ENCODE measurements at places on chromosomes 3 and 15. TPM values are rescaled to one million over a fixed set of nuclear protein-coding genes. Genes with fewer than 3 reads are reported as not detected.
A peak's percentile ranks its signal among the peaks of the same experiment; 100 is the strongest.

The COL7A1 gene
- 3.2 TPM for total RNA-seq

DNA sequence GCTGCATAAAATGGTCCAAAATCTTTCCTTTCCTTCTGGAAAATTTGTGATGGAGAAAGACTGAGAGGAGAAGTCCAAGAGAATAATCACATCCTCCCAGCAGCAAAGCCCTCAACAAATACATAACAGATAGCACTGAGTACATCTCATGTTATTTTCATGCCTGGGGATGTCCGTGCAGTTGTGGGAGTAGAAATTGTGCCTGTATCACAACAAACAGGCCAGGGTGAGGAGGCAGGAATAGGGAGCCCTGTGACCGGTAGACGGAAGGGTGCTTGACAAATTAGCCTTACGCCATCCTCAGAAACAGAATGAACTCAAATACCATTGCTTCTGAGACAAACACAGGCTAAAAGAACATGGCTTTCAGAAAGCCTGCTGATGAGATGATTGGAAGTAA, 333.2 kb upstream of the UMPS start:
- DNase-seq, result no peak

DNA sequence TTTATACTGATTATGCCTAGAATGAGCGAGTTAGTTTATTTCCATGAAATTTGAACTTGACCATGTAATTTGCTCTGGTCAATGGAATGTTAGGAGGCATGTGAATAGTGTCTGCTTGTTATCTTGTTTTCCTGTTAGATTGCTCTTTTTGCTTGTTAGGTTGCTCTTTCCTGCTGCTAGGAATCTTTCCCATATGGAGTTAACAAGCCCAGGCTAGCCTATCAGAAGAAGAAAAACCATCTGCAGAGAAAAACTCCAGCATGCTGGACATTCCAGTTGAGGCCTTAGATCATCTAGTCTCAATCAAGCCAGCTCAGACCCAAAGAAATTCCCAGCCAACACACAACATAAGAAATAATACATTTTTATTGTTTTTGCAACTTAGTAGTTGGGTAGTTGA, 470.2 kb upstream of the AGTR1 start:
- DNase-seq, result no peak

DNA sequence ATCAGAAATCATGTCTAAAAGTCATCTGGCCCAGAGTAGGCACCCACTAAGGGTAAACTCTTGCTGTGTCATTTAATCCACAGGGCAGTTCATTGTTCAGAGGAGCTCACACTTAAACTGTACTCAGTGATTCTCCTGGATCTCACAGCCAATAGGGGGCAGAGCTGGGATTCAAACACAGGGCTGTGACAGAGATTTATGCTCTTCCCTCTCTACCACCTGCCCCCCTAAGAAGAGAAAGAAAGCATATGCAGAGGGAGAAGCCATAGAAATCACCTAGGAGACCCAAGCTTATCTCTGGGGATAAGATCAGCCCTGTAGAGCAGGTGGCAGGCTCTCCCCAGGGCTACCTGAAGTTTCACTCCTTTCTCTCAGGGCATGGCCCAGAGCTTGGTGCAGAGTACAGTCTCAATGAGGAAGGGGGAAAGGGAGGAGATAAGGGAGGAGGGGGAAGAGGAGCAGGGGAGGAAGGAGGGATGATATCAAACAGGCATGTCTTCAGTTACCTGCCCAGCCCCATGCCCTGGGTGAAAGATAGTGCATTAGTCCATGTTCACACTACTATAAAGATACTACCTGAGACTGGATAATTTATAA, 51.8 kb upstream of the ADPGK start:
- no peak for DNase-seq

- DNase-seq, result no peak
Measured at GRCh38 chr3:138684396-138684795, 75.8 kb downstream of the FAIM start.

The GCHFR gene
- 15.9 TPM for total RNA-seq

DNA sequence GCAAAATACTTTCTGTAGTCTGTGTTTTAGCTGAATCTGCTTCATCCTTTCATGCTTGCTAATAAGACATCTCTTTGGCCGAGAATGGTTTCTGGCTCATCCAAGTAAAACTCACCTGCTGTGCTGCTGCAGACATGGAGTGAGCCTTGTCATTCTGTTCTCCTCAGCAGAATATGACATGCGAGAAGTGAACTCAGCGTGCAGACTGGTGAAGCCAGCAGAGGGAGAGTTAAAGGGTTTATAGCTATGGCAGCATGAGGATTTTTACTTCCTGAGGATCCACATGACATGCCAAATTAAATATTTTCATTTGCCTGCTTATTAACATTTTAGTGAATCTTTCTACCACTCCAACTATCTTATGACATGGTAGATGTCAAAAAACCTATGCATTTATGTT, 658.4 kb upstream of the NECTIN3 start:
- DNase-seq, result no peak

The MYD88 gene
- 41.2 TPM for total RNA-seq

The CLEC3B gene
- not detected for total RNA-seq

DNA sequence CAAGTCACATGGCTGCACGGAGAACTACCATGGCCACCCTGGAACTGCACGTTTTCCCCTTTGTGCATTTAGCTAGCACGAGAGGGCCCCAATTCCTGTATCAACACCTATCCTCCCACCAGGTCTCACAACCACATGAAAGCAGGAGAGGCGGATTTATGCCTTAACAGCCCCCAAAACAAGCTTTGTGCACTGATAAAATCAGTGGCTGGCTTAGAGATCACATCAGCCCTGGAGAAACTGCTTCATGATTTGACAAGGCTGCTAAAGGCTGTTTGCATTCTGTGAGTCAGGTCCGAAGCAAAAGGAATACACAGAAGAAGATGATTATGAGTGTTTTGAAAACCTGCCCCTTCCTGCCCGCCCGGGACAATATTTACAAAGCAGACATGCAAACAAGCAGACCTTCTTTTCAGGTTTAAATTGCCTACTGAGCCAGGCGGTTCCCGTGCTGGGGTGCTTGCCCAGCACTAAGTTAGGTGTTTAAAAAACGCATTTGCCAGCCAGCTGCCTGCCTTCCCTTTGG, 25.9 kb downstream of the CEMIP start:
- no peak for DNase-seq

The CCDC33 gene
- total RNA-seq, result not detected

DNA sequence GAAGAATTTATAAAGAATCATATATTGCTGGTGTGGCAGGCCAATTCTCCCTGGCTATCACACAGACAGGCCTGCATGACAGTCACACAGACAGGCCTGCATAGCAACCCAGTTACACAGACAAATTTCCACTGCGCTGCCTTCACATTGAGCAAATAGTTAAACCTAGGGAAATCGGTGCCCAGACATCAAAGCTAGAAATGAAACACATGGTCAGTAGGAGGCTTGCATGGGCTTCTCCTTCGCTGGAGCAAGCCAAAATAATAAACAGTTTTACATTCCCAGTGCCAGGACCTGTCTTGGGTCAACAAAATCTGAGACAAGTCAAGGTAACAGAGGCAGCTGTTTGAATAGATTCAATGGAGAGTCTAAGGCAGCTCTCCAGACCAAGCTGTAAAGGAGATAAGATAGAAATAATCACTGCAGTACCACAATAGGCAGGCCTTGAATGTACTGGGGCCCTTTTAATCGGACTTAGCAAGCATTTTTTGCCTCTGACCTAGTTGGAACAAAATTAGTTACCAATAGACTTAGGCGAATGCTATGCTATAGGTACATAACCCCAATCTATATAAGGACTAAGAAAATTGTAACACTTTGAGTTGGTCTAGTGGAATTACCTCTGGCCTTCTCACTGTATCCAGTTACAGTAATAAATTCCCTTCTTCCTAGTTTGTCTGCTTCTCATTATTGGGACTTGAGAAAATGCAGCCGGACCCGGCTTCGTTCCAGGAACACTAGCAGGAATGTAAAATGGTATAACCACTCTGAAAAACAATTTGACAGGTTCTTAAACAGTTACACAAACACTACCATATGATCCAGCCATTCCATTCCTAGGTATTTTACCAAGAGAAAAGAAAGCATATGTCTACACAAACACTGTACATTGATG, 274.7 kb upstream of the UBE2E2 start:
- DNase-seq, result no peak

- DNase-seq, result no peak
Measured at GRCh38 chr3:52175416-52176179, 21.4 kb upstream of the POC1A start.

The MYZAP gene
- 0.20 TPM for total RNA-seq

The SPPL2A gene
- 61.0 TPM for total RNA-seq

The SPRED1 gene
- 0.05 TPM for total RNA-seq

- DNase-seq, result peak; percentile 14
Measured at GRCh38 chr3:194395212-194395611, 3.9 kb downstream of the GP5 start.

GRCh38 chr3:83523470-83524073, 1435.2 kb upstream of the CADM2 start:
- DNase-seq, result no peak

GRCh38 chr3:182983876-182984275, 3.5 kb upstream of the DCUN1D1 start:
- no peak for DNase-seq

The CEP97 gene
- total RNA-seq, result 16.1 TPM

The ADAMTSL3 gene
- total RNA-seq, result not detected

DNA sequence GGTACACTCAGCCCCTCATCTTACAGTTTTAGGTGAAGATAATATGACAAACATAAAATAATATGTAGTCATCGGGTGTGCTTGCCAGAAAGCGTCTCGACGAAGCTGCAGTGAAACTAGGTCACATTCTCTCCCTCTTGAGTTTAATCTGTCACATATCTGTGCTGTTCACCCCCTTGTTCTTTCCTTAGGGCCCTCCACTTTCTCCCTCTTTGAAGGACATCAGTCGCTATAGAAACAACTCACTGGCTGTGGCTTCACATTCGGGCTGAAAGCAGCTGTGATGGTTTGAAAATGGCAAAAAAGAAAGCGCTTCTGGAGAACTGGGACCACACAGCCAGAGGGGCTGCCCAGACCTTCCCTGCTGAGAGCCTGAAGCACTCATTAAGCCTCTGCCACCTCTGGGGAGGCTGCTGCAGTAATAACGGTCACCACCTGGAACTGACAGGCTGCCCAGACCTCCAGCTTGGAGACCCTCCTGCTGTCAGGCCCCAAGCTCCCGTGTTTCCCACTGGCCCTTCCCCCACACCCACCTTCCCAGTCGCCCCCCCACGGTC, 50.3 kb downstream of the ABTB1 start:
- no peak for DNase-seq

GRCh38 chr3:182246870-182247269, 535.1 kb downstream of the SOX2 start:
- DNase-seq, result no peak

DNA sequence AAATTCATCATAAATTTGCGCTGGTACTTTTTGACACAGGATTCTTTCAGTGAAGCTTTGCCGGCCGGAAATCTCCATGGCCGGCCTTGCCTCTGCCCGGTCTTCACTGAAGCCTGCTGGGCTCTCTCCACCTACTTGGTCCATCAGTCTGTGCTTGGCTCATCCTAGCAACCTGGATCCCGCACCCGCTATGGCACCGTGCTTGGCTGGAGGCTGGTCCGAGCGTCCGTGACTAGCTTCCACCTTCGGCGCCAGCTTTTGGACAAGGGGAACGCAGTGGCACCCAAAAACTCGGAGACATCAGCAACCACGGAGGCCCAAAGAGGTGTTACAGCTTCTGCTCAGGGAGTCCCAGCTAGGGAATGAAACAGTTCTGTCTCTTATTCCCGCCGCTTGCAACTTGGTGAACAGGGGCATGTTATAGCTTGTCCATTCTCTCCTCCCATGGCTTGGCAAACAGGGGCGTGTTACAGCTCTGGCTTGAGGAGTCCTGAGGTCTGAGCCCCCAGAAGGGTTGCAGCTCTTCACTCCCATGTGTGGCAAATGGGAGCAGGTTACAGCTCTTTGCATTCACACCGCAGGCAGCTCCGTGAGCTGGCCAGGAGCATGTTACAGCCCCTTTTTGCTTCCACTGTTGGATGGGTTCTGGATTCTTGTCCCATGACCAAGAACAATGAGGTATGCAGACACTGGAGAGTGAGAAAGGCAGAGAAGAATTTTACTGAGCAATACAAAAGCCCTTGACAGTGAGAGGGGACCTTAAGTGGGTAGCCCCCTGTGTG, 204.2 kb downstream of the DIPK2A start:
- DNase-seq, result no peak

DNA sequence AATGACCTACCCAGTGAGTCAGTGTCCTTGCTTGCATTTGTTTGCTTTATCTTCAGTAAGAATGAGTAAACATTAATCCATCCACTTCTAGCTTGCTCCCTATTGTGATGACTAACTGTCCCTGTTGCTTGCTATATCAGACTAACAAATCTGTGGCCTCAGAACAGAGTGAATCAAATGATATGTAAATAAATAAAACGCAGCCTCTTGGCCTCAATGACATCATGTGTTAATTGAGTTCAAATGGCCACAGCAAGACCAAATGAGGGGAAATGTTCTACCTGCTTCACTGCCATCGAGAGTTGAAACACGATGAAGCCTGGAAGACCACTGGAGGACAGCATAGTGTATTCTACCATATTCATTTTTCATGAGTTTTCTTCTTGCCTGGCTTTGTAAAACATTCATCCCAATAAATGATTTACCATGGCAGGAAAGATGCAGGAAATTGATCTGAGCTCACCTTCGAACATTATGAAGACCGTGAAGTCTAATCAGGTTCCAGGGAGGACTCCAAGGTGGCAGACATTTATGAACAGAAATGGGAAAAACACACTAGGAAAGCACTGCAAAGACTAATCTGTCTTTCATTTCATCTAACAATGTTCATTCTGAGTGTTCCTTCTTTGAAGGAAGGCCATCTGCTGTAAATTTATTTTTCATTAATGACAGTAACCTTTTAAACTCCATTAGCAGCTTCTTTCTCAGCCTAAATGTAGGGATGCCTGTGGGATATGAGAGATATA, 1144.5 kb downstream of the TUSC7 start:
- no peak for DNase-seq

DNA sequence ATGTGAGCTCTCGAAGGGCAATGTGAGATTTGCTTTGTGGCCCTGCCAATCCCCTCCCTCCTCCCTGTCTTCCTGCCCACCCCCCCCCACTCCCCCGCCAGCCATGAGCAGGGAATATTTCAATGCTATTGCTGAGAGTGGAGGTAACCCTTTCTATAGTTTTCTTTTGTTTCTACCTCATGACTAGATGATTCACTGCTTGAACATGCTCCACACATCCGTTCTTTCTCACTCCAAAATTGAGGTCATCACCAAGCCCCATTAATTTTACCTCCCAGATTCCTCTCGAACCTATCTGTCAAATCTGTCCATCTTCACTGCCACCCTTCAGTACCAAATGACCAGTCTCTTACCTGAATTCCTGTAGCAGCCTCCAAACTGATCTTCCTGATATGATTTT, 12.2 kb downstream of the ZNF774 start:
- DNase-seq, result no peak

DNA sequence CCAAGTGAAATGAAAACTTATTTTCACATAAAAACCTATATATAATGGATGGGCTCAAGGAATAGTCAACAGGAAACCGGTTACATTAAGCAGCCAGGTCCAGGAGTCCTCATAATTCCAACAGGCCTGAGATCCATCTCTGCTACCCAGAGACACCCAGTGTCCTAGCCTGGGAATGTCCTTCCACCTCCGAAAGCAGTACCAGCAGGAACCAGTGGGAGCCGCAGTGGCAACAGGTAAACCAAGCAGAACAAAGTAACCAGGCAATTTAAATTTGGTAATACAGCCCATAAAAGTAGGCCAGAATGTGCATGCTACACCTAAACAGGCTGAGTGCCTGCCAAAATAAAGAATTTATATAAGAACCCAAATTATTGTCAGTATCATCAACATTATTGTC, 195.6 kb downstream of the ZBBX start:
- no peak for DNase-seq

All from activated naive CD4-positive, alpha-beta T cell treated with anti-CD3 and anti-CD28 coated beads, Interleukin-2, amount 50 U/mL, for 72 hours (primary cell).